Hepatic stellate cell (primary cell): ENCODE measurements at places on chromosomes 1 and 21.

GRCh38 chr1:54843449-54843848 lies 42.3 kb upstream of the TTC22 start:
- no peak for DNase-seq

GRCh38 chr1:7610106-7610731 lies 160.9 kb upstream of the VAMP3 start:
- DNase-seq, result no peak

- no peak for DNase-seq
Observed at GRCh38 chr1:89633800-89634625, 1.1 kb downstream of the LRRC8C start.

- peak; percentile 69 for DNase-seq
Observed at GRCh38 chr1:55827350-55827749, 612.2 kb upstream of the USP24 start.

- no peak for DNase-seq
Observed at GRCh38 chr1:27601321-27601770, 2.6 kb downstream of the AHDC1 start.

DNA sequence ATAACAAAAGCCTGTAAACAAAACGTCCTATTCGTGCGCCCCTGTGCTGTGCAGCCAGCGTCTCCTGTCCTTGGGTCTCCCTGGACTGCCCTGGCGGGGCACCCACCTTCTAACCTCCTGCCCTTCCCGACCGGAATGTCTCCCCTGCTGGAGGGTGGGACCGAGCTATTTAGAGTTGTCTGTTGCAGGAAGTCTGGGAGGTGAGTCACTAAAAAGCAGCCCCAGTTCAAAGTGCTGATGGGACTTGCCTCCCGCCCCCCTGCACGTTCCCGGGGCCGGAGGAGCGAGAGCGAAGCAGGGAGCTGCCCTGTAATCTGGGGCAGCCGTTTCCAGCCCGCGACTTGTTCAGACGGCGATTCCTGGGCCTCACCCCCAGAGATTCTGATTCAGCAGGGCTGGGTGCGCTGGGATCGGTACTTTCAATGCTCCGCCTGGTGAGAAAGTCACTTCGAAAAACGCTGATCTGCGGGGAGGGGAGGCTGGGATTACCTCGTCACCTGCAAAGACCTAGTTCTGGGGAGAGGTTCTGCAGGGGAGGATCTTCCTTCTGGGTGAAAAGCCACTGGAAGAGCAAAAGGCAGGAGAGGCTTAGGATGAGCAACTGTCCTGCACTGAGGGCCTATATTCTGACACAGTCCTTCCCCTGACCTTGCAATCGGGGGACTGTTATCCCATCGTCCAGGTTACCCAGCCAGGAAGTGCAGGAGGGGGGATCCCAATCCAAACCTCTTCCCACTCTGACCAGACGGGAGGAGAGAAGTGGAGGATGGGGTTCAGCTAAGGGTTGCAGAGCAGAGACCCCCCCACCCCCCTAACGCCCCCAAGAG lies 1.2 kb upstream of the DHRS3 start:
- peak; percentile 81 for DNase-seq

DNA sequence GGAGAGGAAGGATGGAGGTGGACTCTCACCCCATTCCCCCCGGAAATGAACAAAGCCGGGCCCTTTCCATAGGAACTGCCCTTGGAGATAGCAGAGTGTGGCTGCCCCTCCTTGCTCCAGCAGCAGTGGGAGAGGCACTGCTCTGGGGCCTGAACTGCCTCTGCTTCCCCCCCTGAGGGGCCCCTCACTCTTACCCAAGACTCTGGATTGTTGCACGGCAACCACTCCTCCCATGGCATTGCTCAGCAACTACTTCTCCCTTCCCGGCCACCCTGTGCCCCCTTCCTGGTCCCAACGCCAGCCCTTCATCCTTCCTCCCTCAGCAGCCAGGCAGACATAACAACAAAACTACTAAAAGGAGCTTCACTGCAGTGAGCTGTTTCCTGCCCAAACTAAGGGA lies 3.0 kb upstream of the ACKR1 start:
- no peak for DNase-seq

DNA sequence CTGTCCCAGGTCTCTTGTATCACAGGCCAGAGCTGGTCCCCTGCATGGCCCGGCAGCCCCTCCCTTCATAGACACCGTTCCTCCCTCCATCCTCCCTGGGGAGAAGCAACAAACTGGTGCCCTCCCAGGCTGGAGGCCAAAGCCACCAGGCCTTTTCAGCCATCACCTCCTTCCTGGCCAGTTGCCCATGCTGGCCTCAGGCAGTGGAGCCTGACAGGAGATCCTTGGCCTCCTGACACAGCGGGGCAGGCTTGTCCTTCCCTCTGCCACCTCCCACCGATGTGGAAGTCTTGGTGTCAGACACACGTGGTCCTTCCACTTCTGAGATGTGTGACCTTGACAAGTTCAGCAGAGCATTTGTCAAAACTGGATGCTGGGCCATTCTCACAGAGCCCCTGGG lies 206.0 kb downstream of the HIVEP3 start:
- no peak for DNase-seq

DNA sequence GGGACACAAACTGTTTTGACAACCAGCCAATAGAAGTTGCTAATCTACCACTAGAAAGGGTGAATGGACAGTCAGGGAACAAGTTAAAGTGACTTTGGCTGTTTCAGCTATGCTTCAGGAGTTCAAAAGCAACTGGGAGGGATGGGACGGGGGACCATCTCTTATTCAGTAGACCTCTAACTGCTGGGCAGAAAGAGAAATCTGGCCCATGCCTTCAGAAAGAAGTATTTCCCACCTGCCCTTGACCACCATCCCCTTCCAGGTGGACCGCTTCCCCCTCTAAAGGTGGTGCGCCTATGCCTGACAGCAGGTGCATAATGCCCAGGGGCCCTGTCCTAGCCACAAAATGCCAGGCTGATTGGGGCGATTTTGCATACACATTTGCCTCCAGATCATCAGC lies 5.2 kb downstream of the ITPKB start:
- DNase-seq, result no peak

GRCh38 chr1:74523873-74524480 lies 11.6 kb upstream of the LRRC53 start:
- no peak for DNase-seq

- DNase-seq, result no peak
Observed at GRCh38 chr1:171352554-171352953, 38.6 kb downstream of the FMO4 start.

DNA sequence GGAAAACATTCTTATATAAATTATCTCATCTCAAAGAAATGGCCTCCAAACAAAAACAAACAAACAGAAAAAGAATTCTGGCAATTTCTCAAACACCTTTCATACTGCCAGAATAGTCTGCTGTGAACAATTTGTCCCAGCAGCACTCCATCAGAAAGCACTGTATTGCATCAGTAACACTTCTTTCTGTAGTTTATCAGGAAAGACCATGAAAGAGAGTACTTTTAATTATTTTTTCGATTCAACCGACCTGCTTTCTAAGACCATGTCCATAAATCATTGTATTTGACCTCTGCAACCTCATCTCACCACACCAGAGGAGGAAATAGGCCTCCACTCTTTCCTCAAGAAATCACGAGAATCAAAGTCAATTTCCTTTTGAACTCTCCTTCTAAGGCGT lies 1579.9 kb downstream of the MRPL39 start:
- no peak for DNase-seq

DNA sequence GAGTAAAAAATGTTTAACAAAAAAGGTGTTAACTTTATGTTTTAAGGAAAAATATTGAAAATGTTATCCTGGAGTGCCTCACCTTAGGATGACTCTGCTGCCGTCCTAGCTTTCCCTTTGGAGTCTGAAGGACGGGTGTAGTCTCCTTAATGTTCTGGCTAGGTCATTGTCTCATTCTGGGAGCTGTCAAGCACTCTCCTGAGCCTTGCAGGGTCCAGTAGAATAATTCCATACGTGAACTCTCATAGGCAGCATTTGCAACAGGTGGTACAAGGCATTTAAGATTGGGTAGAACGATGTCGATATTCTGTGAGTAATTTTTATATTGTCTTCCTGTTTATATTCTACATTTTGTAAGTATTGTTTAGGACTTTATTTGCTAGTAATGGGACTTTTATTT lies 283.6 kb upstream of the C1orf105 start:
- no peak for DNase-seq
